ENCODE measurements at places on chromosomes 1 and 21. TPM values are rescaled to one million over a fixed set of nuclear protein-coding genes. Genes with fewer than 3 reads are reported as not detected.

Gene GBP6
- 0.03 TPM for polyA plus RNA-seq

Gene RHEX
- polyA plus RNA-seq, result 4.6 TPM

Gene VASH2
- 3.6 TPM for polyA plus RNA-seq

Gene MORN1
- 1.3 TPM for polyA plus RNA-seq

Gene CD34
- polyA plus RNA-seq, result 18.0 TPM

Gene SELL
- 1.6 TPM for polyA plus RNA-seq

Gene AMPD1
- polyA plus RNA-seq, result 0.24 TPM

Gene CASQ2
- polyA plus RNA-seq, result 1.8 TPM

Gene ADSS2
- 25.0 TPM for polyA plus RNA-seq

Gene SYT2
- not detected for polyA plus RNA-seq

Gene C8A
- polyA plus RNA-seq, result 2.2 TPM

Gene TTC22
- 27.5 TPM for polyA plus RNA-seq

Gene HOOK1
- polyA plus RNA-seq, result 38.9 TPM

Gene OR2M3
- not detected for polyA plus RNA-seq

Gene FAM72D
- 2.3 TPM for polyA plus RNA-seq

Gene CGN
- 286 TPM for polyA plus RNA-seq

Gene ADCY10
- not detected for polyA plus RNA-seq

Gene SPRR2G
- not detected for polyA plus RNA-seq

Gene SPRR1A
- not detected for polyA plus RNA-seq

Gene NBPF4
- not detected for polyA plus RNA-seq

Gene MIXL1
- polyA plus RNA-seq, result 0.15 TPM

Gene KCNK2
- 1.9 TPM for polyA plus RNA-seq

Gene PTAFR
- 1.9 TPM for polyA plus RNA-seq

Gene HHAT
- 0.45 TPM for polyA plus RNA-seq

Gene TRAF3IP3
- 1.1 TPM for polyA plus RNA-seq

Gene UMODL1
- polyA plus RNA-seq, result 0.67 TPM

Gene FCRL4
- polyA plus RNA-seq, result 0.21 TPM

Gene AIRE
- not detected for polyA plus RNA-seq

Gene AIM2
- polyA plus RNA-seq, result 0.49 TPM

Gene GPR52
- 0.15 TPM for polyA plus RNA-seq

Data from small intestine (tissue), 16 donors.